ENCODE measurements at places on chromosomes 16 and 17.

DNA sequence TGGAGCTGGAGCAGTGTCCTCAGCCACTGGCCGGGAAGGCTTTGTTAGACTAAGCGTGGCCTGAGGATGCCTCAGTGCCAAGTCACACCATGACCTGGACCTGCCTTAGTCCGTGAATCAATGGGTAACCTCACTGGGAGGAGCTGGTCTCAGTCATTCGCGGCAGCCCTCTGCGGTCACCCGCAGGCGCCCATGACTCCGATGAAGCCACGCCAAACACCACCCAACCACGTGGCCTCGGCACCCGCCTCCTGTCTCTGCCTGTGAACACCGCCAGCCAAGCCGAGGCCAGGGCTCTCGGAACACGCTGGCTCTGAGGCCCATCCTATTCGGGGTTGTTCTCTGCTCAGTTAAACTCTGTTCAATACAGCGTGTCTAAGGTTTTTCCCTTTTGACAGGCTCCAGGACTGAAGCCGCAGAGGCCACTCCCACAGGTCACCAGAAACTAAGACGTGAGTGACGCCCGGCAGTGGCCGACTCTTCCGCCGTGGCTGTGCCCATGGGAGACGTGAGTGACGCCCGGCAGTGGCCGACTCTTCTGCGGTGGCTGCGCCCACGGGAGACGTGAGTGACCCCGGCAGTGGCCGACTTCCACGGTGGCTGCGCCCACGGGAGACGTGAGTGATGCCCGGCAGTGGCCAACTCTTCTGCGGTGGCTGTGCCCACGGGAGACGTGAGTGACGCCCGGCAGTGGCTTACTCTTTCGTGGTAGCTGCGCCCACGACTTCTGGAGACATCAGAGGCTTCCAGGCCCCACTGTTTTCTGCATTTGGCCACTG, 16.8 kb upstream of the PABPN1L start:
- no peak for DNase-seq

- DNase-seq, result no peak
Measured at GRCh38 chr17:19410875-19411620, at the start of gene RNF112. Gene RNF112 (plus strand): TSS chr17:19411232. CDS start chr17:19411409, 177 bp downstream.

GRCh38 chr17:79977708-79978547, 57.7 kb downstream of the TBC1D16 start:
- no peak for DNase-seq

- no peak for DNase-seq
Measured at GRCh38 chr17:28796062-28796461, 46.5 kb downstream of the FAM222B start.

GRCh38 chr16:14502256-14502875, 127.7 kb downstream of the PARN start:
- no peak for DNase-seq

DNA sequence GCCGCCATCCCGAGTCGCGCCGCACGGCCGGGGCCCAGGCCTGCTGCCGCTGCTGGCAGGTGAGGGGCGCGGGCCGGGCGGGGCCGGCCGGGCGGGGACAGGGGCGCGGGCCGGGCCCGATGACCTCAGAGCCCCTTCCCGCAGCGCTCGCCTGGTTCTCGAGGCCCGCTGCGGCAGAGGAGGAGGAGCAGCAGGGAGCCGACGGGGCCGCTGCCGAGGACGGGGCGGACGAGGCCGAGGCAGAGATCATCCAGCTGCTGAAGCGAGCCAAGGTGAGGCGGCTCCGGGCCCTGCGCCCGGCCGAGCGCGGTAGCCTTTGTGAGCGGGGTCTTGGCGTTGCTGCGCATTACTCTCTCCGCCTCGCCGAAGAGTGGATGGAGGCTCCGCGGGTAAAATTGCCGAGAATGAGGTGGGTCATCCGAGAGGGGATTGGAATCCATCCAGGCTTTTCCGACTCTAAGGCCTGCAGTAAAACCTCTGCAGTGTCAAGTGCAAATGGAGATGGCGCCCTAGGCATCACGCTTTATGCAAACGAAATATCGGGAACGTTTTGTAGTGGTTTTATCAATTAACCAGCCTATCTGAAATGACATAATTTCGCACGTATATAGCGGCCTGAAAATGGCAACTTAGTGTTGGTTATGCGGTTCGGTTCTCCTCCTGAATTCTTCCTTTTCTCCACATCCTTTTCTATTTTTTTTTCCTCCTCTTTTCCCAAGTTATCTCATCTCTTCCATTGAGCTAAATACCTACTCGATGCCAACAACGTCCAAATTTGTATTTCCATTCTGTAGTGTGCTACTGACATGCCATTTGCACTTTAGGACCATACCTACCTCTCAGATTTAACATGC, 577 bp downstream of the TTC19 start:
- no peak for DNase-seq

DNA sequence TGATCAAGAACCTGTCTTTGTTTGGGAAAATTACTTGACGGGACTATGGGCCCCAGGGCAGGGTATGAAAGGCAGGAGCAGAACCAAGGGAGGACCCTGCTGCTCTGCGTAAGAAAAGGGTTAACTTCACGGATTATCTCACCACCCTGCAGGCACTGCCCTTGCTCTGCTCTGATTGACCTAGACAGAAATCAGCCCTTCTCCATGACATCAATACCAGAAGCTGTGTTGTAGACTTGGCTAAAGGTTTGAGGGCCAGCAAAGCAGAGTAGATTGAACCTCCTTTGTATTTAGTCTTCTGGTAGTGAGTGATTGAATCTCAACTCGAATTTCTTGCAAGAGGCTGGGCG, 52.9 kb upstream of the ETV4 start:
- DNase-seq, result no peak

- DNase-seq, result peak; percentile 76
Measured at GRCh38 chr17:76623271-76624146, 20.0 kb downstream of the ST6GALNAC1 start.

- no peak for DNase-seq
Measured at GRCh38 chr16:74500907-74501306, 79.6 kb upstream of the CLEC18B start.
